ENCODE measurements at places on chromosomes 7 and 10.
A peak's percentile ranks its signal among the peaks of the same experiment; 100 is the strongest.

- DNase-seq = no peak
Measured at GRCh38 chr7:140036224-140036962, 26.4 kb downstream of the PARP12 start.

DNA sequence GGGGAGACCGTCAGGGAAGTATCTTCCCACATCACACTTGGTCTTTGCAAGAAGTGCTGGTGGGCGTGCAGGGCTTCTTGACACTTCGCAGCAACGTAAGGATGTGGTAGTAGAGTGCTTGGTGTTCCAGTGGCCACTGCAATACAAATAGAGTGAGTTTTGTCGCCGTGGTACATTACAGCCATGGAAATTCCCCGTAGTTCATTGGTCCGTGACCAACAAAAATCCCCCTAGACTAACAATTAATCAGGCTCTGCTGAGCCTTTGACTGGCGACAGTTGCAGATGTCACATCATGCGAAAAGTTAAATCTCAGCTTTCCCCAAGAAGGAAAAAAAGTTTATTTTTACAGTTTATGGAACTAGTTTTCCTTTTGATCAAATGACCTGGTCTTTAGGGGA lies 134.7 kb downstream of the MGMT start:
- DNase-seq = no peak

DNA sequence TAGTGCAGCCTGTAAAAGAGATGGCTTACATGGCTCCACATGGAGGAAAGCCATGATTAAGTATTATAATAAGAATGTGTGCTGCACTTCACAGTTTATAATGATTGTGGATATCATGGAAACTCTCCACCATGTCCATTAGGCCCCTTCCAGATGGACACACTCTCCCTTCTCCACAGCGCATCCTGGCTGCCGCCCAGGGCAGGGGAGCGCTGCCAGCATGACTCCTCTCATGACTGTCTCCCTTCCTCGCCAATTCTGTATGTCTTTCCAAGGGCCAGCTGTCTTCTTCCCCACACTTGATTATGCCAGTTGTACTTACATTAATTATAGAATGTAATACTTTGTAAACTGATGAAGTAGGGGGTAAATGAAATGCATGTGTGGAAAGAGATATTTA lies 259.3 kb upstream of the TMEM72 start:
- no peak for DNase-seq

DNA sequence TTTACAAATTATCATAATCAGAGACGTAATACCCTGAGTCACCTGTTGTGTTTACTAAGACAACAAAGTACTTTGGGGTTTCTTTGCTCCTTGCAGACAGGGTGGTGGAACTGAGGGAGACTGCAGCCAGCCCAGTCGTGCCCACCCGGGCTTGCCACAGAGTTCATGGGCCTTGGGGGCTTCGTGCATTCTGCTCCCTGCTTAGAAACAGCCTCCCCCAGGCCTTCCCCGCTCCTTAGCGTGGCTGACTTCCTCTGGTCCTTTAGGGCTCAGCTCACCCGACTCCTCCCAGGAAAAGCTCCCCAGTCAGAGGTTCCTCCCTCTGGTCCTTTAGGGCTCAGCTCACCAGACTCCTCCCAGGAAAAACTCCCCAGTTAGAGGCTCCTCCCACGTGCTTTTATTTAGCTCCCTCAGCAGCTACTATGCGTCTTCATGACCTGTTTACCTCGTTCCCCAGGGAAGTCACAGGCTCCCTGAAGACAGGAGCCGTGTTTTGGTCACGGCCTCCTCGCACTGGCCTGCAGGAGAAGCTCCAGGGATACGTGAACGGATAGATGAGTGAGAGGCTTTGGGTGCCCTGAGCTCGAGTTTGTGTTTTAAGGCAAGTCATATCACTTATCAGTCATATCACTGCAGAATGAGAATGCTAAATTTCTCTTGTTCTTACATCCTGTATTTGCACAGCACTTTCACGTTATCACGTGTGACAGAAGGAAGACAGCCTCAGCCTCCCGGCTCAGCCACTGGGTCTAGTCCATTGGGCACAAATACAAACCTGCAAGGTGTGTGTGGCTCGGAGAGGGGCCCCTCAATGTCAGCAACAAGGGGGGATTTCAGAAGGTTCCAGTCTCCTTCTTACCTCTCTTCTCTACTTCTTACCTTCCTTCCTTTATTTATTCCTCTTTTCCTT lies 52.7 kb upstream of the VIPR2 start:
- peak; percentile 30 for DNase-seq

- DNase-seq = no peak
Measured at GRCh38 chr7:50793120-50793946, 10.6 kb upstream of the GRB10 start.

- DNase-seq = no peak
Measured at GRCh38 chr7:101123703-101124068, 3.2 kb upstream of the SERPINE1 start.

- no peak for DNase-seq
Measured at GRCh38 chr10:3709456-3710060, 75.5 kb downstream of the KLF6 start.

GRCh38 chr10:113384181-113384580 lies 168.7 kb upstream of the HABP2 start:
- no peak for DNase-seq

- DNase-seq = no peak
Measured at GRCh38 chr10:110398419-110399105, 93.8 kb upstream of the SMNDC1 start.

DNA sequence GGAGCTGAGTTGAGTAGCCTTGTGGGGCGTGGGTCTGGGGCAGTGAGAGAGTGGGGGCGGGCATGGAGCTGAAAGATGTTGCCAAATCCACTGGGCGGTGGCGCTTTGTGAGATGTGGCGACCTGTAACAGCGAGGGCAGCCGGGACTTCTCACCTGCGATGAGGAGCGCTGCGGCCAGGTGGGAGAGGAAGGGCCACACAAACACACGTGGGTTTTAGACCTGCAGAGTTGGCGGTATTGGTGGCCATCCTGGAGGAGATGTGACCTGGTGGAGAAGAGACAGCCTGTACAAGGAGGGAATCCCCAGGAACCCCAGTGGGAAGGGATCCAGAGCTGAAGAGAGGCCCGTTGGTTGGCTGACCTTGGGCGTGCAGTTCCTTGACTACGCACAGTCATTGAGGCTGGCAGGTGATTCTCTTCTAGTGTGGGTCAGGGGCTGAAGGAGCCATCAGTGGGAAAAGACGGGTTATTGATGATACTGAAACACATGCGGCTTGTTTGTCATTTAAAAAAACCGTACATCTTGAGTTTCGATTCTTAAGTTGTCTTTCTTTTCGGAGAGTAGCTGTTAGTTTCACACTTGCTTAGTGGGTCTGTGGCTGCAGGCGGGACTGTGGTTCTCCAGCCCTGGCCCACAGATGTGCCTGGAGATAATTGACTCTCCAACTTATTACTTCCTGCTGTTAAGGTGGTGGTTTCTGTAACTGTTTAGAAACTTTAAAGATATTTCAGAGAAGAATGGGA lies 2.4 kb downstream of the CHST12 start:
- peak; percentile 57 for DNase-seq

DNA sequence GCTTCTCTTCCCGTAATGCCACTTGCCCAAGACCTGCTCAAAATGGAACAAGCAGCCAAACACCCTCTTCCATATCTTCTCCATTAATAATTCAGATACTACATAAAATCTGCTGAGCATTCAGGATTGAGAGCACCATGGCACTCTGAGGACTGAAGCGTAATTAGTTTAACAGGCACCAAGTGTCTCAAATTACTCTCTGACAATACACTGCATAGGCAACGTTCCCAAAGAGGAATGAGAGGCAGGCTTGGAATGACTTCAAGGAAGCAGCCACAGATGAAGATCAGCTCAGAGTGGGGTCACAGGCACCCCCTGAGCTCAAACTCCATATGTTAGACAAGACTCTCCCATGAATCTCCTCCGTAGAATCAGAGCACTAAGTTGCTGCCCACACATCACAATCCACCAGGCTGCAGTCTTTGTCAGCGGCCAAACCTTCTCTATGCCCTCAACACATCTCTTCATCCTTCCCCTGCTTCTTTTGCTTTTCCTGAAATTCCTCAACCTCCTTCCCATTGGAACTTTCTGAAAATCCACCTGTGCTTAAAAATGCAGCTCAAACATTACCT lies 4.7 kb upstream of the ABLIM1 start:
- no peak for DNase-seq

DNA sequence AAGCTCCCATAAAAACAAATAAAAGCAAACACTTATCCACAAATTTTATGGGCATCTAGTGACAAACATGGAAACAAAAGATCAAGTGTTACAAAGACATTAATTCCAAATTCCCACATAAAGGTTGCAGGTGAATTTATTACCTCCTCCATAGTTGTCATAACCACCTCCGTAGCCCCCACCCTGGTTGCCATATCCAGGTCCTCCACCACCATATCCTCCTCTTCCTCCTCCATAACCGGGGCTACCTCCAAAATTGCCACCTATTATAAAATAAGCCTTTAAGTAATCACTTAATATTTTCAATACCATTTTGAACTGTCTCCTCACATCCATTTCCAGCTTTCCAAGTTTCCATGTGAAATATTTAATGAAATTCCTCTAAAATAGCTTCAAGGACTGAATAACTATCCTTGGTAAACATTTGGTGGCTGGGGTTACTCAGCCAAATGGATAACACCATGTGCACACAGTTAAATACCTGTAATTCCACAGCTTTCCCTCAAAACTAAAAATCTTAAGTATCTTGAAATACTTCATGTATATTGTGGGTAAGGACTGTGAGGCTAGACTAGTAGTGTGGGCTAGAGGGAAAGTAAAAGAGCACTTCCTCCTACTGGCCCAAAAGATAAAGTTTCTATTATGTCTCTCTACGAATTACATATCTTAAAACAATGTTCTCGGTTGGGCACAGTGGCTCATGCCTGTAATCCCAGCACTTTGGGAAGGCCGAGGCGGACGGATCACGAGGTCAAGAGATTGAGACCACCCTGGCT lies 6.9 kb downstream of the HNRNPA2B1 start:
- no peak for DNase-seq

- DNase-seq = no peak
Measured at GRCh38 chr7:142477079-142477651, 219.3 kb upstream of the PRSS58 start.

DNA sequence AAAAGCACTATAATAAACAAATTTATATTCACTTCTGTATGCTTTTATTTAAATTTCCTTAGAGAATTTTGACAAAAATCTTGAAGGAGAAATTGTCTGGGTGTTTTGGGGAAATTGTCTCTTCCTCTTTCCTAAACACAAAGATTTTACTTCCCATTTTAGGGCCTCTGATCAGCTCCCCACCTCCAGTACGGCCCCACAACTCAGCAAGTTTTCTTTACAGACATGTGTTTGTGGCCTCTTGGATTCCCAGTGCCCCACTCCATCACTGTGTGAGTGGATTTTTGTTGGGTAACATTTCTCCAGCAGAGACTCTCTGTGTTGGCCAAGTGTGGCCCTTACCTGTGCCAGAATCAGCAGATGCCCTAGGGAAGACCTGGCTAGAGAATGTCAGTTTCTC lies 182.8 kb upstream of the CDC14C start:
- DNase-seq = no peak

DNA sequence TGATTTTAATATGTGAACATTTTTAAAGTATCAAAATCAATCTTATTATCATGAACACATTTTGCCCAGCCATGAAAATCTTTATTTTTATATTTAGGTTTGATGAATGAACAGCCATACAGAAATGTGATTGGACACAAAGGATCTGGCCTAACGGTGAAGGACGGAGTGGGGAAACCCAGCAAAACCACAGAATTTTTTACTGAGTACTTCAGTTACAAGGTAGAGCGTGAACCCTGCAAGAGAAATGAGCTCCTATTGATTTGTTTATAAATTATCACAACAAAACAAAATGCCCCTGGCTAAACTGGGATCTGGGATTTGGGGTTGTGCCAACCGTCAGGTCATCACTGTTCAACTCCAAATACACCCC lies 118.8 kb downstream of the JAZF1 start:
- no peak for DNase-seq

GRCh38 chr10:76041551-76041950 lies 610.1 kb downstream of the LRMDA start:
- DNase-seq = no peak

- DNase-seq = no peak
Measured at GRCh38 chr10:70737250-70737649, 47.9 kb downstream of the TBATA start.

- no peak for DNase-seq
Measured at GRCh38 chr7:122864016-122864415, 22.2 kb downstream of the CADPS2 start.
